ENCODE measurements at places on chromosomes 7 and 10.

GRCh38 chr7:2821842-2822507, 22.1 kb downstream of the GNA12 start:
- no peak for DNase-seq

GRCh38 chr10:97314671-97315070, 4.4 kb upstream of the FRAT1 start:
- DNase-seq = no peak

DNA sequence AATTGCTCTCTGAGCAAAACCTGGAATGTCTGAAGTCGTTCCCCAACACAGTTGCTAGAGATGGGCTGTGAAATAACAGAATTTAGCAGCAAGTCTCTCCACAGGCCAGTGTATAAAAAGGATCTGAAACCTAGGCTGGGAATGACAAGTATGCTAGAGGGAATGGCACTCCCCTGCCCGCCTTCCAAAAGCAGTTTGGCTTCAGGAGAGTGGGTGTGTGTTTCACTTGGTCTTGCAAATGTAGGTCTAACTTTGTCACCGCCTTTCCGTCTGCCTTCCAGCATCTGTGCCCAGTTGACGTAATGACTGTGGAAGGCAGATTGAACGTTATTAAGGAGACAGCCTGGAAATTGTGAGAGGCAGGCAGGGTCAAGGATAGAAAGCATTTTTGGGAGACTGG, 18.0 kb upstream of the MTURN start:
- DNase-seq = no peak

- DNase-seq = no peak
Observed at GRCh38 chr7:16027396-16027795, 340.9 kb upstream of the MEOX2 start.

DNA sequence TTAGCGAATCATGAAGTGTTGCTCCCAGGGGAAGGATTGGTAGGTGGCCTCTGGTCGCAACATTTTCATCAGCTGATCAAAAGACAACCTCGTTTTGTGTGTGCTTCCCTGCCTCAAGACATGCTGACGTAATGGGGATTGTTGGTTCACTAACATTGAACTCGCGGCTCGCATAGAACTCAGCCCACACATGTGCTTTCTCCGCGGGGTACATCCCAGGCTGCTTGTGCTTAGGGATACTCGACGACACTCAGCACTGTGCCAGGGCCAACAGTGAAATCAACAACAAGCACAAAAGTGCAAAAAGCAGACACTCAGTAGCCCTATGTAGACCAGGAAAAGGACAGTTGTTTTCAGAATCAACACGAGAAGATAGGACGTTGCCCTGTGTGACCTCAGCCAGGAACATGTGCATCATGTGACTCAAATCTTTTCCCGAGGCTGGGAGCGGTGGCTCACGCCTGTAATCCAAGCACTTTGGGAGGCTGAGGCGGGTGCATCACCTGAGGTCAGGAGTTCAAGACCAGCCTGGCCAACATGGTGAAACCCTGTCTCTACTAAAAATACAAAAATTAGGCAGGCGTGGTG, 20.8 kb downstream of the WIPI2 start:
- no peak for DNase-seq

- no peak for DNase-seq
Observed at GRCh38 chr7:149833495-149834130, 4.6 kb upstream of the ZNF862 start.

GRCh38 chr7:120856621-120857352, 1.2 kb downstream of the TSPAN12 start:
- DNase-seq = no peak

GRCh38 chr7:25289518-25289917, 61.2 kb upstream of the NPVF start:
- DNase-seq = no peak

GRCh38 chr7:42010751-42011150, 226.3 kb downstream of the GLI3 start:
- DNase-seq = no peak

DNA sequence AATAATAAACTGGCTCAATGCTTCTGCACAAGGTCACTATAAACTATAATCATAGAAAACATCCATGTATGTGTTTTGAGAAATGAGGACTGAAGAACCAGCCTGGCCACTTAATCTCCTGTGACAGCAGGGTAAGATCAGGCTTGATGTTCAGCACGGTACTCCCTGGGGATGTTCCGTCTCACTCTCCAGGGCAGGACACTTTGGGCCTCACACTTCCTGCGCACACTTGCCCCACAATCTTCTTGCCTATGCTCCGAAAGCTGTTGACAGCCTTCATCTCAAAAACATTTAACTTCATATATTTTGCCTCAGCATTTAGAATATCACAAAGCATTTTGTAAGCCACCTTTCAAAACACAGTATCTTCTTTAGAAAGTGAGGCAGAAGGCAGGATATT, 92.7 kb downstream of the PARD3 start:
- DNase-seq = no peak

DNA sequence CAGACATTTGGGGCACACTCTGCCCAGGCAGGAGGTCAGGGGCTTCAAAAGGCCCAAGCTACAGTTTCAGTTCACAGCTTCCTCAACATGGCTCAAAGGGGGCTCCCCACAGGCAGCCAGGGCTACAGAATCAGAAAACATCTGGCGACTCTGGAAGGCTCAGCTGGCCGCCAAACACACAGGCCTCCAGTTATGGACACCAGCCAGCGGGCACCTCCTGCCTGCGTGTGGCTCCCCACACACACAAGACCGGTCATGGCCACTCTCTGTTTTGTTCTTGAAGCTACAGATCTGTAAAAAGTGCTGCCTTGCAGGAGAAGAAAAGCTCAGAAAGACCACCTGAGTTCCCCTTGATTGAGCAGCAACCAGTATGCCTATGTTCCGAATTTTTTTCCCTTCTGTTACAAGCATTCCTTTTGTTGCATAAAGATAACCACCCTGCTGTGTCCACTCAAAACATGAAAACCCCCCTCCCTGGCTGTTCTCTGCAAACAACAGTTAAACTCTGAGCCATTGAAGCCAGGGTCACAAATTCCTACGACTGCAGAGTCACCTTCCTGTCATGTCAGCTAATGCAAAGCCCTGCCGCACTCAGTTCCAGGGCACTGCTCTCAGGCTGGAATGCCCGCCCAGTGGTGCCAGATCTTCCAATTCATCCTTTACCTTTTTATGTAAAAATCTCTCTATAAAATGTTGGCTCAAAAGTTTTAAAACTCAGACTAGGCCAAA, 33.6 kb downstream of the VSTM4 start:
- no peak for DNase-seq

Data from nucleus accumbens (tissue), 56 donors.